Mammary epithelial cell (primary cell): ENCODE measurements at places on chromosomes 13 and 19.

GRCh38 chr13:83498045-83498444 is 384.2 kb downstream of the SLITRK1 start:
- peak; percentile 25 for DNase-seq

GRCh38 chr13:20271441-20271840 is 39.3 kb upstream of the GJB6 start:
- no peak for DNase-seq

- no peak for DNase-seq
Observed at GRCh38 chr13:107941345-107942029, 273.8 kb downstream of the LIG4 start.

DNA sequence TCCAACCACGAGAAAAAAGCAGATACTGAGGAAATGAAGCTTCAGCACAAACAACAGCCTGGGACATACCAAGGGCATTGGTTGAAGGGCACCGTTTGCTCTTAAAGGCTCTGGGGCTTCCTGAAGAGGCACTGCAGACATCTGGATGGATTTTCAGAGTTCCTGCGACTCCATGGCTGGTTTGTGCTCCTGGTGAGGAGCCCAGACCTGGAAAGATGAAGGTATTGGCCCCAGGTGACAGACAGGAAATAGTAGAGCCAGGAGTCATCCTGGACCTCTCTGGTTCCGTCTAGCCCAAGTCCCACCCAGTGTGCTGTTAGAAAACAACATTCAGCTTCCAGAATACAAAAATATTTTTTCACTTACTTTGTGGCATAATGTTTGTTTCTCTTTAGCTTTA is 6.3 kb downstream of the IL17D start:
- no peak for DNase-seq

DNA sequence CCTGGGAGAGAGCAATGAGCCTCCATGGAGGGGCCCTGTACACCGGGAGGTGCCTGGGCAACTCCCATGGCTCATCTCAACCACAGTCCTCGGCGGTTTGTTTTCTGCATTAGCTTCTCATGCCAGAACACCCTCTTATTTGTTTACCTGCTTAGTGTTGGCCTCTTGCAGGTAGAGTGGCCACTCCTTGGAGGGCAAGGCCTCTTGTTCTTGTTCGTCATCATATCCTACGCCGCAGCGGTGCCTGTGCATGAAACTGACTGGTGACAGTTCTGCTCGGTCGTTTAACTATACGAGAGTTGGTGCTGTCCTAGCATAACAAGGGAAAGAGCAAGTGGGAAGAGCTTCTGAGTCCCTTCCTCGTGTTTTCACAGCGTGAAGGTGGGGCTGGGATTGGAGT is 40.5 kb upstream of the RNF113B start:
- DNase-seq = no peak

DNA sequence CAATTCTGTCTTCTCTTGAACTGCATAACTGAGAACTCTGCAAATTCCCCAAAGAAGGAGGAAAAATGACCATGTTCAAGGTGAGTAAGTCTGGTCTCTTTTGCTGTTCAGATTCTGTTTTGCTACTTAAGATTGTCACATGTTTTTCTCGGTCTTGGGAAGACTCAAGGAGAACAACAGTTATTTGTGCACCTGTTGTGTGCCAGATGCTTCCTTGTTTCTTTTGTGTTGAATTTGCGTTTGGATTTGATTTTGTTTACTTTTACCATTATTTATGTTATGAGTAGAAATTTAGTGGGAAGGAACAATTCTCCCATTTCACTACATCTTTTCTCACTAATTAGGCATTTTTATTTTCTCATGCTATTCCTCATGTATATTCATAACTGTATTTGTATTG is 4.4 kb downstream of the ZNF284 start:
- DNase-seq = no peak
